NCI-H146 (cell line): ENCODE measurements at places on chromosomes 5 and 9.

DNA sequence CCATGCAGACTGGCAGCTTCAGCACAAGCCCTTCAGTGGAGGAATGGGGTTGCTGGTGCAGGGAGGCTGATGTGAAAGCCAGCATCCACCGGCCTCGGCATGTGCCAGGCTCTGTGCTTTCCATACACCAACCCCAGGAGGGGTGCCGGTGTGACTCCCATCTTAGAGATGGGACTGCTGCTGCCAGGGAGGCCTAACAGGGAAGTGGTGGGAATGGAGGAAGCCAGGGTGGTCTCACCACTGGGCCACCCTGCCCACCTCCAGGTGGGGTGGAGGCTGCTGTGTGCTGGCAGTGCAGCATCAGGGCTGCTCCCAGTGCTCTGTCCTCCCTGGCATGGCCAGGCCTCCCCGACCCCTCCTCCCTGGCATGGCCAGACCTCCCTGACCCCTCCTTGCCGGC is 32.8 kb upstream of the PITX1 start:
- DNase-seq = no peak

DNA sequence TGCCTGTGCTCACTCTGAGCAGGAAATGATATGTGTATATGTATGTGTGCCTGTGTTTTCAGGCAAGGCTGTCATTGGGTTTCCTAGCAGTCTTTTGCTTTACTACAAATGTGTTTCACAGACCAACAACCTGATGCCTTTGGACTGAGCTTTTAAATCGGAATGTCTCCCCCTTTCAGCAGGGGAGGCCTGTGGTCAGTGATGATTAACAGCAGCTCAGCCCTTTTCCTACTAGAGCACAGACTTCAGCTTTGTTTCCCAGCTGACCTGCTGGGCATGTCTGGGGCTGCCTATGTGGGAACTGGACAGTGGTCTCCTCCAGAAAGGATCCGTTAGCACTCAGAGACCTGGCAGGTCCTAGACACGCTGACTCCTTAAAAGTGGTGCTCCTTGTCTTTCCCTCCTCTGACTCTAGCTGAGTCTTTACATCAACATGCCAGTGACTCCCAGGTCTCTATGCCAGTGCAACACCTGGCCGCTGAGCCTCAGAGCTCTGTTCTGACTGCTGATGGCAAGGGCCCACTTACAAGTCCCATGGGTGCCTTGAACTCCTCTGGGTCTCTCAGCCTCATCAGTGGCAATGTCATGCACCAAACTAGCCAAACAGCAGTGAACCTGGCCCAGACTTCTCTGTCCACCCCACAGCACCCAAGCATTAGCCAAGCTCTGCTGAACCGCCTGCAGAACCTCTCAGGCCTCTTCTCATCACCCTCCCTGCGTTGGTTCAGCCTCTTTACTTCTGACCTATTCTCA is 7.7 kb downstream of the MACROH2A1 start:
- DNase-seq = no peak

GRCh38 chr9:98332405-98332831 is 77.0 kb upstream of the TBC1D2 start:
- no peak for DNase-seq

DNA sequence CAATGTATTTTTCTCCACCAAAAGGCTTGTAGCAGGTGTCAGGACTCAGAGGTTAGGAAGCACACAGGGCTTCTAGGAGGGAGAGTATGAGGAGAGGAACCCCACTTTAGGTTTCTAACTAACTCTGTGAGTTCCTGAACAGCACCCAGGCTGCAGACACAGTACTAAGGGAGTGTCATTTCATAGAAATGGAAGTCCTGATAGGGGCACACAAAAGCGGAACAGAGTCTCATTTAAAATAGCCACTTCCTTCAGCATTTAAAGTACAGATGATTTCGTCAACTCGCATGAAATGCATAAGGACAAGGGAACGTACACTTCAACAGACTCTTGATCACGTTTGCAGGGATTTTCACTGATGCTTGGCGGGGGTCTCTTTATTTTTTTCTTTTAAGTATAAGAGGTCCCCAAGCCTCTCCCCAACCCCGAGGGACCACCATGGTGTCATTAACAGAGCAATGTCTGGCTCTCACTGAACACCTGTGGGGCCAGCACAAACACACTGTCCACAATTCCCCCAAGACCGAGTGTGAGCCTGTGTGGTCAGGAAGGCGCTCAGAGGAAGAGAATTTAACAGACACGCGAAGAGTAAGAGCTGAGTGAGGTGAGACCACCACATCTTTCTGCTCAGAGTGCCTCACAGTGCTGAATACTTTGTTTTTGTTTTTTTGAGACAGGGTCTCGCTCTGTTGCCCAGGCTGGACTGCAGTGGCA is 82.3 kb downstream of the SECISBP2 start:
- DNase-seq = no peak

DNA sequence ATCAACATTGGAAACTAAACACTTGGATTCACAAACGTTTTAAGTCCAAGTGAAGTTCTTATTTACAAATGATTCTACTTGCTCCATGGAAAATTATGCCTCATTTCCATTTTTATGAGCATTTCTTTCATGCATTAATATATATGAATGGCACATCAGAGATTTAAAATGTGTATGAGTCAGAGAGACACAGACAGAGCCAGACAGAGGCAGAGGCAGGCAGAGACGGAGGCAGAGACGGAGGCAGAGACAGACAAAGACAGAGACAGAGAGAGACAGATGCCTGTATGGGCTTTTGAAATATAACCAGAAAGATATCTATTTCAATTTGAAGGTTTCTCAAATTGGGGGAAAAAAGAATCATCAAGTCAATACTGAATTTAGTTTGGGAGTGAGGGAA is 649.0 kb downstream of the PTPRD start:
- DNase-seq = no peak

GRCh38 chr5:68367287-68367686 is 151.7 kb downstream of the PIK3R1 start:
- DNase-seq = no peak
